Chondrocyte (in vitro differentiated cells): ENCODE measurements at places on chromosomes 12 and 14. TPM values are rescaled to one million over a fixed set of nuclear protein-coding genes. Genes with fewer than 3 reads are reported as not detected.

GRCh38 chr14:75658957-75659356 lies 1.7 kb downstream of the ERG28 start:
- no peak for DNase-seq

DNA sequence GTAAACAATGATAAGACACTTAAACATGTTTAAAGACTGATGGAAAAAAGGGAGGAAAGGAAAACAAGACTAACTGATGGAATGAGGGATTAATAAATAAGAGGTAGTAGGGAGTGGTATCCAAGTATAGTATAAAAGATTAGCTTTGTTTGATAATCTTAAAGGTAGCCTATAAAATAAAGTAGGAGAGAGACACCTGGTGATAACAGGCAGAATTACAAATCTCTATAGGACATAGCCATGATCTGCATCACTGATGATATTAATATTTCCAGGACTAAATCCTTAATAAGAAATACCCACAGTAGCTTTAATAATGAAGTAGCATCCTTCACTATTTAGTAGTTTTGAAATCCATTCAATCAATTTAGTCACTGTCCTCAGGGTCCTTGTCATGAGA lies 30.4 kb downstream of the DLGAP5 start:
- no peak for DNase-seq

DNA sequence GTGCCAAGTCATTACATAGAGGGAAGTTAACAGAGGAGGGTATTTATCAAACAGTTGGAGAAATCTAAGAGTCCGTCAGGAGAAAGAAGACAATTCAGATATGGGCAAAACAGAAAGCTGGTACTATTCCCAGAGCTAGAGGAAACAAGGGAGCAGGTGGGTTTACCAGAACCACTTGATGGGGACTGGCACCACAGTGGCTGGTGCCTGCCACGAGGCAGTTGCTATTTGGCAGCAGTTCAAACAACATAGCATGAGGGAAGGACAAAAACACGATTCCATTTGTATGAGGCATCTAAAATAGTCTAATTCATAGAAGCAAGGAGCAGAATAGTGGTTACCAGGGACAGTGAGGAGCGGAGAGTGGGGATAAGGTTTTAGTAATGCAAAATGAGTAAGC lies 24.6 kb upstream of the KLRD1 start:
- no peak for DNase-seq

DNA sequence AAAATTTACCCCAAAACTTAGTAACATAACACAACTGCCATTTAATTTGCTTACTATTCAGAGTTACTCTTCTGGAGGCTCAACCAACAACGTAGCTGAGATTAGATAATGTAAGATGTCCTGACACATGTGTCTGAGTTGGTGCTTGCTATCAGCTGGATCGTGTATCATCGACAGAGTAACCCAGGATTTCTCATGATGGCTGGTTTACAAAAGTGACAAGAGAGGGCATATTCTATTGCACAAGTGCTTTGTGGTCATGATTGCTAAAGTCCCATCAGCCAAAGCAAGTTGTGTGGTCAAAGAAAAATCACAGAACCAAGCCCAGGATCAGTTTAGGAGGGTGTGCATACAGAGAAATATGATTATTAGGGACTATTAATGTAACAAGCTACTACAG lies 73.4 kb downstream of the CAPZA3 start:
- DNase-seq: no peak

- DNase-seq: no peak
Measured at GRCh38 chr14:62921466-62921865, 123.8 kb downstream of the KCNH5 start.

- DNase-seq: no peak
Measured at GRCh38 chr14:64715628-64716412, 11.6 kb downstream of the PLEKHG3 start.

- DNase-seq: no peak
Measured at GRCh38 chr12:57623385-57623784, 9.6 kb downstream of the B4GALNT1 start.

DNA sequence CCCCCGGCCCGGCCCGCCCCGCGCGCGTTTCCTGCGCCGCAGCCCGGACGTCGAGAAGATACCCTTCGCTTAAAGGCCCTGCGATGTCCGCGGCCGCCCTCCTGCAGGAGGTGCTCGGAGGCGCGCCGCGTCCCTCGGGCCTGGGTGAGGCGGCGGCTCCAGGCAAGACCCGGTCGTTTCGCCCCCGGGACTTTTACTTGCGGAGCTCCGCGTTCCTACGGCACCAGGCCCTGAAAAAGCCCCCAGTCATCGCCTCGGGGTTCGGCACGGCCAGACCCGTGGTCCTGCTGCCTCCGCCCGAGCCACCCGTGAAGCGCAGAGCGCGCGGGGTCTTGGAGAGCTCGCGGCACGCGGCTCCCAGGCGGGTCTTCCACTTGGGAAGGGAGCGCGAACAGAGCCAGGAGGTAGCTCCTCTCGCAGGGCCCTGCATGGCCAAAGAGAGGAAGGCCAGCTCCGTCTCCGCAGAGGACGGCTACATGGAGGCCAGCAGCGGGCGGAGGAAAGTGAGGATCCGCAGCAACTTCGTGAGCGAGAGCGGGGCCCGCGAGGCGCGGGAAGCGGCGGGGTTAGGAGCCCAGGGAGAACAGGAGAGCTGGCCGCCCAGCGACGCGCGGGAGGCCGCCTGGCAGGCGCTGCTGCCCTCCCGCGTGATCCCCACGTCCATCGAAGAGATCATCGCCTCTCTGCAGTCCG lies 26.9 kb downstream of the TTC6 start:
- DNase-seq: no peak

- no peak for DNase-seq
Measured at GRCh38 chr12:58026897-58027891, 85.8 kb downstream of the ATP23 start.

- peak; percentile 58 for DNase-seq
Measured at GRCh38 chr14:90553921-90554336, 157.1 kb downstream of the CALM1 start.

DNA sequence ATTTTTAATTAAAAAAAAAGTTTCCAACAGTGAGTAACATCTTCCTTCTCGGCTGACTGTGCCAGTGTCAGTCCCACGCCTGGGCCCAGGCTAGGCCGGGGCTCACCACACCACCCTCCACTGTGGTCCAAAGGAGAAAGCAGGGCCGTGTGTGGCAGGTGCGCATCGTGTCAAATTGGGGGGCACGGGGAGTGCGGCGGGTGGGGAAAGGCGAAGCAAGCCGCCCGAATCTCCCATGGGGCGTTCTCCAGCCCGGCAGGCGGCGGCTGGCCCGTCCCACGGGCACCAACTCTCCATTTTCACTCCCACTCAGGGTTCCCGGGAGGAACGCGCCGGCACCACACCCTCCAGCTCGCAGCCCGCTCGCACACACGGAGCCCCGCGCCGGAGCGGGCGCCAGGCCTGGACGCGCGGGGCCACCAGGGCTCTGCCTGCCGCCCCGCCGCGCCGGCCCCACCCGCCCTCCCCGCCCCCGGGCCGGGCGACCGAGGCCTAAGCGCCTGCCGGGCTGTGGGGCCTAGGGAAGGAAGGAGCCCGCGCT lies 604 bp downstream of the EEA1 start:
- DNase-seq: no peak

GRCh38 chr14:95049952-95050351 lies 107.4 kb downstream of the DICER1 start:
- no peak for DNase-seq

- DNase-seq: no peak
Measured at GRCh38 chr14:56244138-56244789, 126.1 kb downstream of the PELI2 start.

- DNase-seq: no peak
Measured at GRCh38 chr12:53492188-53492587, 7.1 kb downstream of the MAP3K12 start.

- DNase-seq: no peak
Measured at GRCh38 chr12:124797321-124797720, 66.3 kb downstream of the SCARB1 start.

GRCh38 chr14:65482757-65483438 lies 70.4 kb downstream of the FUT8 start:
- DNase-seq: no peak

DNA sequence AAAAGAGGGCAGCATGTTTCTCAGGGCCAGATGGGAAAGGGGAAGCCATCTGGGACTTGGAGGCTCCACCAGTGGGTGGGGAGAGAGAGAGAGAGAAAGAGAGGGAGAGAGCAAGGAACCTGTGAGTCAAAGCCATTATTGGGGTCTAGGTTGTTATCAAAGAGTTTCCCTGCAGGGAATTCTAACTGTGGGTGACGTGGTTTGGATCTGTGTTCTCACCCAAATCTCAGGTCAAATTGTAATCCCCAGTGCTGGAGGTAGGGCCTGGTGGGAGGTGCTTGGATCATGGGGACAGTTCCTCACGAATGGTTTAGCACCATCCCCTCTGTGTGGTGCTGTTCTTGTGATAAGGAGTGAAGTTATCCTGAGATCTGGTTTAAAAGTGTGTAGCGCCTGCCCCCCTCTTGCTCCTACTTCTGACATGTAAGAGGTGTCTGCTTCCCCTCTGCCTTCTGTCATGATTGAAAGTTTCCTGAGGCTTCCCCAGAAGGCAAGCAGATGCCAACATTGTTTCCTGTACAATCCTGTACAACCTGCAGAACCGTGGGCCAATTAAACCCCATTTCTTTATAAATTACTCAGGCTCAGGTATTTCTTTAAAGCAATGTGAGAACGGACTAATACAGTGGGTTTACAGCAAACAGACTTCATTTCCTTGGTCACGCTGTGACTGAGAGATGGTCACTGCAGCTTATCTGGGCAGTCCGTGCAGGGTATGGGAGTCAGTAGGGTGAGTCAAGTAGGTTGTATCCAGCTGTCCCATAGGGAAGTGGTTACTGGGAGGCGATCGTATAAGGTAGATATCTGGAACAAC lies 52.4 kb downstream of the CCDC91 start:
- DNase-seq: no peak

Gene NOS1
- not detected in 3 replicates for total RNA-seq

Gene STRN3
- 39.5 to 46.5 TPM (median 41.5 TPM) in 3 replicates for total RNA-seq

Gene ZDHHC22
- total RNA-seq: 0.13 to 0.30 TPM (median 0.15 TPM) in 3 replicates

Gene WNT5B
- total RNA-seq: 68.0 to 160 TPM (median 74.4 TPM) in 3 replicates

Gene CLEC4A
- 0.65 to 1.1 TPM (median 0.99 TPM) in 3 replicates for total RNA-seq

Gene C3AR1
- 0.27 to 0.59 TPM in 2 of 3 replicates, not detected in the other for total RNA-seq

Gene WIF1
- total RNA-seq: not detected in 3 replicates

Gene CLECL1
- not detected in 3 replicates for total RNA-seq
